ENCODE measurements at places on chromosomes 1 and 21.

DNA sequence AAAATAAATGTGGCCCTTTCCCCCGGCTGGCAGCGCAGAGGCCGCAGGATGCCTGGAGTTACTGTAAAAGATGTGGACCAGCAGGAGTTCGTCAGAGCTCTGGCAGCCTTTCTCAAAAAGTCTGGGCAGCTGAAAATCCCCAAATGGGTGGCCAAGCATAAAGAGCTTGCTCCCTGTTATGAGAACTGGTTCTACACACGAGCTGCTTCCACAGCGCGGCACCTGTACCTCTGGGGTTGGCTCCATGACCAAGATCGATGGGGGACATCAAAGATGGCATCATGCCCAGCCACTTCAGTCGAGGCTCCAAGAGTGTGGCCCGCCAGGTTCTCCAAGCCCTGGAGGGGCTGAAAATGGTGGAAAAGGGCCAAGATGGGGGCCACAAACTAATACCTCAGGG lies 95.9 kb downstream of the LRIG2 start:
- DNase-seq = no peak

- no peak for DNase-seq
Observed at GRCh38 chr1:87240661-87241285, 87.9 kb upstream of the LMO4 start.

DNA sequence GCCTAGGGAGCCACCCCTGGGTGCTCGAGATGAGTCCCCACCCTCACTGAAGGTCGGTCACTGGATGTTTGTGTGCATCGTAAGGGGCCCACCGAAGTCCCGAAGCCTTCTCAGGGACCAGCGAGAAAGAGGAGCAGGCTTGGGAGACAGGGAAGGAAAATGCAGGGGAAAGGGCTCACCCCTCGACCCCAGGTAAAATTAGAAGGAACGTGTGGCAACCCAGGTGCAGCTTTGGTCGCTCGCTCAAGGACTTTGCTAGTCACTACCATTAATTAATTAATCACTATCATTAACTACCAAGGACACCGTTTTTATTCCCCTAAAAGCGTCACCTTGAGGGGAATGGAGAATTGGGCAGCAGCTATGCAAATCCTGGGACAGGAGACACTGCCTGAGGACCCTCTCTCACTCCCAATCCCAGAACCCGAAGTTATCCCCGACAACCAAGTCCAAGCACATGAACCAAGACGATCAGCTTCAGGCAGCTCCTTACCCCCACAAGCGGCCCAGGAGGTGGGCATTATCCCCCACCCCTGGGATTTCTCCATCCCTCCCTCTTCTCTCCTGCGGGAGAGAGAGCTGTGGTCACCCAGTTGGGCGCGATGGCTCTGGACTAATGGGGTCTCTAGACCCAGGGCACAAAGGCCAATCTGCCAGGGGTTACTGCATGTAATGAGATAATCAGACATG lies 4.2 kb upstream of the SIM2 start:
- no peak for DNase-seq

GRCh38 chr1:233912909-233913308 lies 8.4 kb downstream of the SLC35F3 start:
- no peak for DNase-seq

GRCh38 chr1:66920543-66920942 lies 4.1 kb downstream of the DNAI4 start:
- no peak for DNase-seq

DNA sequence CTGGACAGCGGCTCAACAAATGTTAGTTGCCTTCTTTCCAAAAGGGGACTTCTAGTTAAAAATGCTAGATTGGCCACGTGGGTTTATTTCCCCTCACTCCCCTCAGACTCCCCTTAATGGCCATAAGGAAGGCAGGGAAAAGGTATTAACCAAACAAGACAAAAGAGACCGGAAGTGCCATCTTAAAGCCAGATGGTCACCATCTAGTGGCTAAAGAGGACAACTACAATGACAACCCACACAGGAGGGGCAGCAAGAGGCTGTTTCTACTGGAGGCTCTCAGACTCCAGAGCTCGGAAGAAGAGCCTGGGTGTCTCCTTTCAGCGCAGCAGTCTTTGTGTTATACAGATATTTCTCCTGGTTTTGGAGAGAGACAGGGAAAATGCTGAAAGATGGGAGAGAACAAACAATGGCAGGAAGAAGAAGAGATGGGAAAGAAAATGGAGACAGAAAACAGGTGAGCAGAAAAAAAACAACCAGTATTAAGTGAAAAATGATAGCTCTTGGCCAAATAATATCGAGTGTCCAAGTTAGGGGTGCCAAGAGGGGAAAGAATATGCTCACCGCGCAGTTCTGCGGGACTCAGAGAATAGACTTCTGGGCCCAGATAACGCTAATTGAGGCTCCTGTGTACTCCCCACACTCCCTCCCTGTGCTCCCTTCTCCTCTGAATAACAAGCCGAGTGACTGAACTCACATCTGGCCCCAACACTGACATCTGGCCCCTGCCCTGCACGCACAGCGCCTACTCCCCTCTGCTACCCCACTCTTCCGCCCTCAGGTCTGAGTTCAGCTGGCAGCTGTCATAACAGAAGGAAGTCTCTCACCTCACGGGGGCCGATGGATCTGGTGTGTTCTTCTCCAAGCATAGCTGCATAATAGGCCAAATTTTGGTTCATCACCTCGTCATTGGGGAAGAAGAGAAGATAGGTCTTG lies 9.6 kb downstream of the P3H1 start:
- DNase-seq = no peak

- DNase-seq = no peak
Observed at GRCh38 chr1:61748566-61748965, 6.3 kb downstream of the PATJ start.

- no peak for DNase-seq
Observed at GRCh38 chr1:24754229-24754628, 9.0 kb downstream of the CLIC4 start.

DNA sequence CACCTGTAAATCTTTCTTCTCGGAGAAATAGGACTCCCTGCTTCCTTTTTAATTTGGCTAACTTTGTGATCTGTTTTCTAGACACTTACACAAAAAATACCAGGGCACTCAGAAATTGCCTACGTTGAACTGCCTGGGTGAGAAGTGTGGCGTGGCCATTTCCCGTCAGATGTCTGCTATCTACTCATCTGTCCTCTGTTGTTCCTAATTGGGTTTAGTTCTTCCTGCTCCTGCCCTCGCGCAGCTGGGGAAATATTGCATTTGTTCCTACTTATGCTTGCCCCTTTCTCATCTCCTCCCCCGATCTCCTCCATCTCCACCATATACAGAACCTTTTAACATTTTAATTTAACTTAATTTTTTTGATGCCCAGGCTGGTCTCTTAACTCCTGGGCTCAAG lies 55.1 kb downstream of the CD58 start:
- no peak for DNase-seq

DNA sequence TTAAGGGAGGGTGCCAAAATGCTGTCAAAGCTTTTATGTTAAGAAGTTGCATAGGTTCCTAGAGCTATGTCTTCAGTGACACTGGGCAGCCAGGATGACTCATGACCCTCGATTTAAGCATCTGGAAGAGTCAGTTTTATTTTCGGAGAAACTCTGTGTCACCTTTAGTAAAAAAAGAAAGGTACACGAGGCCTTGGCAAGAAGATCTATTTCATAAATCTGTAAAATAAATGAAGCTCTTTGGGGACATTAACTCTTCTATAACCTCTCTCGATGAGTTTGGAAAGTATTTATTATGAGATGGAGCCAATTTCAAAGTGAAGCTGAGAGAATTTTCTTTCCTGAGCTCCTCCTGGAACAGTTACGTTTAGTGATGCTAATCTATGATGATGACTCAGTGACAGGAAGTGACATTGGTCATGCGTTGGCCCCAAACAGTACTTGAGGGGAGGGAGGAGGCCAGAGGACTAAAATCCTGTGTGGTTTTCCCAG lies 156.5 kb downstream of the HLX start:
- no peak for DNase-seq

DNA sequence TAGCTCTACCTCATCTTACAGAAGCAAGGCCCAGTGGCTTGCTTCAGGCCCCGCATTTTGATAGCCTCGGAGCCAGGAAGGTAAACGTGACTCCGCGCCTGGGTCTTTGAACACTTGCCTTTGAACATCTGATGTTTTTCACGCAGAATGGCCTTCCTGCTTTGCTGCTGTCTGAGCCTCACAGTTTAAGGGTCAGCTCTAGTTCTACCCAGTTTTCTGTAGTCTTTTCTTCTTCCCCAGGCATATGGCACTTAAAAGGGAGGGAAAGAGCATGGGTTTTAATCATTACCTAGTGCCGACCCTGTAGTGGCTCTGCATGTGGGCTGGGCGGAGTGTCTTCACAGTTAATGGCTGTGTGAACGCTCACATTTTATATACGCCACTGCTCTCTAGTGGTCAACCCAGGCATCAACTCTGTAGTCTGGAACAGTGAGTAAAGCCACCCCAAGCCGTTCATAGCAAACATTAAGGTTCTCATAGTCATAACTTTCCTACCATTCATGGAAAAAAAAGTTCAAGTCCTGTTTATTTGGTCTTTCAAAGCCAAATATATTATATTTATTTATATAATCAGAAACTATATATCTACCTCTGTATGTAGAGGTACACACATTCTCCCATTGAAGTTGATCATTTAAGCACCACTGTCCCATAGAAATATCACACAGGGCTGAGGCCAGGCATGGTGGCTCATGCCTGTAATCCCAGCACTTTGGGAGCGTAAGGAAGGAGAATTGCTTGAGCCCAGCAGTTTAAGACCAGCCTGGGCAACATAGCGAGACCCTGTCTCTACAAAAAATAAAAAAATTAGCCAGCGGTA lies 78.1 kb downstream of the IER5 start:
- no peak for DNase-seq

GRCh38 chr1:88800382-88801051 lies 90.8 kb downstream of the GTF2B start:
- peak; percentile 37 for DNase-seq

- DNase-seq = no peak
Observed at GRCh38 chr1:37410815-37411214, 63.6 kb upstream of the ZC3H12A start.

DNA sequence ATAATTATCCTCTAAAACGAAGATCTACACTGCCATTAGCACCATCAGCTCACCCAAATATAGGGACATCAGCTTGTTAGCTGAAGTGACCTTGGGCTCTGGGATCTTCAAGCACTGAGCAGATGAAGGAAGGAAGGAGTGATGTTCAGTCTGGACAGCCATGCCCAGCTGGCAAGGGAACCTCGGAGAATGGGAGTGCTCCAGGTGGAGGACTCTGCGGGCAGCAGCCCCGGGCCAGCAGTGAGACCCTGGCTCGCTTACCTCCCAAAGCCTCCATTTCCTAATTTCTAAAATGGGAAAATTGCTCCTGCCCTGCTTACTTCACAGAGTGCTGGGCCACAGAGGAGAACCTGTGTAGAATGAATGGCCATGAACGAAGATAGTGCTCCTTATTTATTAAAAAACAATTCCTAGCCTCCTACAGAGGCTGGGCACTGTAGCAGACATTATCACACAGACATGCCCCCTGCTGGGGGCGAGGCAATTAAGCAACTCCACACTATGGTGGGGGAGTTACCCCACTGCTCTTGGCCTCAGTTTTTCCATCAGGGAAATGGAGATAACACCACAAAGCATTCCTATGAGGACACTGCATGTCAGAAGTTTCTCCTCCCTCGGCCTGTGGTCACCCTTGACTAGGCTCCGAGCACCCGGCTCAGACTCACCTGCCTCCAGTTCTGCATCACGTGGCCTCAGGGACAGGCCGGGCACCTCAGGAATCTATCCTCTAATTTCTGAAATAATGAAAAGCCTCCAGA lies 117.6 kb downstream of the KCNN3 start:
- DNase-seq = no peak

DNA sequence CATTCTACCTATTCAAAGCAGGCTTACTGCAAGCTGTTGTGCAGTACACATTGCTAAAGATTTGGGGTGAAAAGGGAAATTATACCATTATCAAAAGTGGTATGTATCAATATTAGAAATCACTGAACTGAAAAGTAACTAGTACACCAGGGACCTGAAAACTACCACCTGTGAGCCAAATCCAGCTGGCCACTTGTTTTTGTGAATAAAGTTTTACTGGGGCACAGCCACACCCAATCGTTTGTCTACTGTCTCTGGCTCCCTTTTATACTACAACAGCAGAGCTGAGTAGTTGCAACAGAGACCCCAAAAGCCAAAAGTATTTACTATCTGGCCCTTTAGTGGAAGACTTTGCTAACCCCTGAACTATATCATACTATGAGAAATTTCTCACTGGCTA lies 13.8 kb upstream of the CR1L start:
- DNase-seq = no peak

GRCh38 chr1:201490708-201491131 lies 16.2 kb downstream of the CSRP1 start:
- DNase-seq = no peak

GRCh38 chr1:84108900-84109578 lies 35.0 kb upstream of the PRKACB start:
- DNase-seq = no peak

- DNase-seq = no peak
Observed at GRCh38 chr1:206735553-206736031, 35.0 kb upstream of the IL19 start.

DNA sequence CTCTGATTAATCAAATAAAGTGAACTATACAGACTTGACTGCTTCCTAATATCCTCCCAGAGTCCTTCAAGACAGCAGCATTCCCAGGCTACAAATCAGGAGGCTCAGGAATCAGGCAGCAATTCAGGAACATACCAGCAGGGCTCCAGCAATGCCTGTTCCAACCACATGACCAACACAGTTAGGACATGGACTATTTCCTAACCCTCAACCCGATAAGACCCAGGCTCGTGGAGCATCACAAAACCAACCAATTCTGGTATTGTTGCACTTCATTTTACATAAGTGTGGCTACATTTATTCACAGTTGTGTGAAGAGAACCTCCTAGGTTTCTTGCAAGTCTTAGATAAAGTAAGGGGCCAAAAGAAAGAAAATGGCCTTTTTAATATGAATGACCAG lies 546.2 kb upstream of the ADGRL2 start:
- DNase-seq = no peak
